ENCODE measurements at places on chromosomes 5 and 9.

DNA sequence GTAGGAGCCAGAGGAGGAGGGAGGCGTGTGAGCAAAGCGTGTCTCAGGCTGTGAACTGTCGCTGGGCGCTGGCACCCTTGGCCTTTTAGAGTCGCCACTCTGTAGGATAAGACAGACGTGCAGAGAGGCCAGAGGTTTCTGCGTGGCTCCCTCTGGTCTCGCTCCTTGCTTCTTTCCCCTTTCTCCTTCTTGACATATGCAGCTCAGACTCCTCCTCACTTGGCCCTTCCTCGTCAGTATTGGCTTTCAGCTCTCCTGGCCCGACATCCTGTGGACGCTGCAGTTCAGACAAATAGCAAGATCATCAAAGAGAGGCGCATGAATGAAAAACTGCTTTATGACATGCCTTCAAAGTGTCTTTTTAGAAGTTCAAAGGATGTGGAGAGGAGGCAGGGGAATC, 116.8 kb upstream of the SPRY4 start:
- no peak for DNase-seq

DNA sequence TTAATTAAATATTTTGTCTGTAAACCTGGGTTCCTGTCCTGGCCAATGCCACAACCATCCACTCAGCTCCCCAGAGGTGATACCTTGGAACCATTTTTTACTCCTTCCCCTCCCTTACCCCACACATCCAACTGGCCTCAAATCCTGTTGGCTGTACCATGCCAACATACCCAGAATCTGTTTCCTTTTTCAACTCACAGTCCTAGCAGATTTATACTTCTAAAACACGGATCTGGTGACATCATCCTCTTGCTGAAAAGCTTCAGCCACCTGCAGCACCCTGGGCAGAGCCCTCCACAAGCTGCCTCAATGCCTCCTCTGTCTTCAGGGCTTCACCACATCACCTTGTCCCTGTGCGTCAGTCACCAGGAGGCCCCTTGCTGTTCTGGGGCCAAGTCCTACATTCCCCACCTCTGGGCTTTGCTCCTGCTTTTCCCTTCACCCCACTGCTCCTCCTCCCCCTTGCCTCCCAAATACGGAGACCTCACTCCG, 14.9 kb downstream of the SEMA6A start:
- DNase-seq, result no peak

DNA sequence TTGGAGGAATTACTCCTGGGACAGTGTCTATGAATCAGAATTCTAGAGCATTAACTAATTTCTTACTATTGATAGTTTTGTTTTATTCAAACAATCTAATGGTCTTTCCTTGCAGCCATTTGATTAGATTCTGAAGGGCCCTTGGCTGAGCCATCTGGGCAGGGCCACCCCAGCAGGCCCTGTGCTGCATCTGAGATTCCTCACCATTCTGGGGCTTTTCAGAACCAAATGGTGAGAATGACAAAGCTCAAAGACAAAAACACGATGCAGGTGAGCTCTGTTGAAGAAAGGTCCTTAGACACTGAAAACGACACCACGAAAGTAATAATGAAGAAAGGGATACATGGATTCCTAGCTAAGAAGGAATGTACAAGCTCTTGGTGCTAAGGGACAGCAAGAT, 321.0 kb upstream of the IRX4 start:
- no peak for DNase-seq

DNA sequence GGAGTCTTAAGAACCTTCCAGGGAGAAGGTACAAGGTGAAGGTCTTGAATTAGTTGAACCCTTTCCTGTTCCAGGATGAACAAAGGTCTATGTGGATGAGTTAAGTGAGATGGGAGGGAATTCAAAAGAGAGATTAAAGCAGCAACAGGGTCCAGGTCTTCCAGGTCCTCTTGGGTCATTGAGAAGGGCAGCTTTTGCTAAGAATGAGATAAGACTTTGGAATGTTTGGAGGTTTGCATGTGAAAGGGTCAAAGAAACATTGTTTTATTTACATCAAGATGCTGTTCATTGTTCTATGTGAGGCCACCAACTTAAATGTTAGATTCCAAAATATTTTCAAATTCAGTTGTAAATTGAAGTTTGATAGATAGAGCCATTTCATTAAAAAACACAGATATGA, 463.9 kb downstream of the ANXA1 start:
- no peak for DNase-seq

- DNase-seq, result no peak
These were observed 7.8 kb downstream of the AGPAT2 start for GRCh38 chr9:136679431-136679941.

DNA sequence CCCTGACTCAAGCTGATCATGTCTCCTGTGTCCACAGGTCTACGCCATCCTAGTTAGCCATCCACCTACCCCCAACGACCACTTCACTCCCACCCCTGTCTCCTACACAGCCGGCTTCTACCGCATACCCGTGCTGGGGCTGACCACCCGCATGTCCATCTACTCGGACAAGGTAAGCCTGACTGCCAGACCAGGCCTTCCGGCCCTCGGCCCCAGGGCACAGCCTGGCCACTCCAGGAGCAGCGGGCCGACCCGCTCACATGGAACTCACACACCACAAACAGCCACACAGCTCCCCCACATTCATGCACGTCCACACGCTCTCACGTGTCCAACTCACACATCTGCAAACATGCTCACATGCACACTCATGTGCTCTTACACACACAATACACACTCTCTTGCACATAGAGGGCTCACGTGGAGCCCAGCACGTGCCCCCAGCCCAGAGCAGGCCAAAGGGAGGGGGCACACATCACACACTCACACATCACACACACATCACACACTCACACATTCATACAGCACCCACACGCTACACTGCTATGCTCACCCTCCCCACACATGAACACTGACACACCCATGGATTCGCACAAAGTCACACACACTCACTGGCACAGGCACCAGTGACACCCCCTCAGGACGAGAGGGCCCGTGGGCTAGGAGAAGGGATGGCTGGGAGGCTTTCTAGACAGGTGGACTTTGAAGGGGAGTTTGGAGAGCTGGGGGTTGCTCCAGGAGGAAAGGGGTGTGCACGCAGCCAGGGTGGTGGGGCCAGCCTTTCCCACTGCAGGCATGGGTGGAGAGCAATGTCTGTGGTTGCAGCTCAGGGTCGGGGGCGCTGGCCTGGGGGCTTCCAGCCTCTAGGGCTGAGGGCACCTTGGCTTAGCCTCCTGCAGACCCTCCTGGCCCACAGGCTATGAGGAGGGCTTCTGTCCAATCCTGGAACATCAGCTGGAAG, 3.3 kb downstream of the GRIN1 start:
- no peak for DNase-seq

DNA sequence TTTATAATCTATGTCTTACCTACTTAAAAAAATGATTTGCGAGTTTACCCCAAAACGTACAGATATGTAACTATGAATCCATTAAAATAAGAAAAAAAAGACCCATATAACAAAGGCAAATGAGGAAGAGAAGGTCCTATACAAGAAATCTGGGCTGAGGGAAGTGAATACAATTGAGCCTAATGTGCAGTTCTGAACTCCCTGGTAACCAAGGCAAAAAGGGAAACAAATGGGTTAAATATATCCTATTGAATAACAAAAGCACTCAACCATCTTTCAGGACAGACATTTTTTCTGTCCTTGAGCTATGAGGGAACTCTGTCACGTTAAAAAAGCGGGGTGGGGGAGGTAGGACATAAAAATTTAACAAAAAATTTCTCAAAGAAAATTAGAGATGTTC, 78.6 kb downstream of the PTPN3 start:
- DNase-seq, result no peak

DNA sequence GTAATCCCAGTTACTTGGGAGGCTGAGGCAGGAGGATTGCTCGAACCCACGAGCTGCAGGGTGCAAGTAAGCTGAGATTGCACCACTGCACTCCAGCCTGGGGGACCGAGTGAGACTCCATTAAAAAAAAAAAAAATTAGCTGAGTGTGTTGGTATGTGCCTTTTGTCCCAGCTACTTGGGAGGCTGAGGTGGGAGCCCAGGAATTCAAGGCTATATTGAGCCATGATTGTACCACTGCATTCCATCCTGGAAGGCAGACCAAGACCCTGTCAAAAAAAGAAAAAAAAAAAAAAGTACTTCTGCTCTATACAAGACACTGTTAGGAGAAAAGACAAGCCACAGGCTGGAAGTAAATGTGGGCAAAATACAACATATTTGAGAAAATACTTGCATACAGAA, 68.5 kb upstream of the FBXW11 start:
- DNase-seq, result no peak

GRCh38 chr9:92974761-92975755, 27.7 kb downstream of the FGD3 start:
- DNase-seq, result no peak

- no peak for DNase-seq
These were observed 102.5 kb downstream of the CAMSAP1 start for GRCh38 chr9:135804581-135805421.

- no peak for DNase-seq
These were observed 18.3 kb upstream of the TERT start for GRCh38 chr5:1312993-1313833.

- no peak for DNase-seq
These were observed 143.2 kb upstream of the VLDLR start for GRCh38 chr9:2478421-2478820.

GRCh38 chr5:128905568-128906110, 59.6 kb upstream of the SLC27A6 start:
- peak; percentile 4 for DNase-seq

DNA sequence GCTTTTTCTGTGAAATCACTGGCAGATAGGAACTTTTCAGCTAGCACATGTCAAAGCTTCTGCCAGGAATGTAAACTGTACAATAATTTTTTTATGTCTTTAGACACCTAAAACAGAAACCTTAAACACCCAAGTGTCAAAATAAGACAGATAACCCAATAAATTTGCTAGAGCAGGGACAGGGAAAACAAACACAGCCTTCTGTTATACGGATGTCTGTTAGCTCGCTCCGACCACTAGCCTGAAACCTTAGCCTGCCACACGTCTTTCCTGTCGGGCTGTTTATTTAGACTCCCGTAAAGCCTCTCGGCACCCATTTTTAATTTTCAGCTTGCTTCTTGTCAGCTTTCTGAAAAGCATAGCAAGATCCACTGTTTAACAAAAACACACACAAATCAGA, 355.4 kb upstream of the SLC24A2 start:
- DNase-seq, result no peak

DNA sequence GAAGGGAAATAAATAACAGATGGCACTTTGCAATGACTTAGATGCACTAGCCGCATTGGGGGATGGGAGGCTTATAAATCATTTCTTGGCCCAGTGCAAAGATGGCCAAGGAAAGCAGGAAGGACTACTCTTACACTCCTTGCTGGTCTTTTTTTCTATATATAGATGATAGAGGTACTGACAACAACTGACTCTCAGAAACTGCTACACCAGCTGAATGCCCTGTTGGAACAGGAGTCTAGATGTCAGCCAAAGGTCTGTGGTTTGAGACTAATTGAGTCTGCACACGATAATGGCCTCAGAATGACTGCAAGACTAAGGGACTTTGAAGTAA, 1.7 kb downstream of the CCNG1 start:
- DNase-seq, result no peak

GRCh38 chr9:8486095-8486494, 686.5 kb upstream of the DMAC1 start:
- no peak for DNase-seq

DNA sequence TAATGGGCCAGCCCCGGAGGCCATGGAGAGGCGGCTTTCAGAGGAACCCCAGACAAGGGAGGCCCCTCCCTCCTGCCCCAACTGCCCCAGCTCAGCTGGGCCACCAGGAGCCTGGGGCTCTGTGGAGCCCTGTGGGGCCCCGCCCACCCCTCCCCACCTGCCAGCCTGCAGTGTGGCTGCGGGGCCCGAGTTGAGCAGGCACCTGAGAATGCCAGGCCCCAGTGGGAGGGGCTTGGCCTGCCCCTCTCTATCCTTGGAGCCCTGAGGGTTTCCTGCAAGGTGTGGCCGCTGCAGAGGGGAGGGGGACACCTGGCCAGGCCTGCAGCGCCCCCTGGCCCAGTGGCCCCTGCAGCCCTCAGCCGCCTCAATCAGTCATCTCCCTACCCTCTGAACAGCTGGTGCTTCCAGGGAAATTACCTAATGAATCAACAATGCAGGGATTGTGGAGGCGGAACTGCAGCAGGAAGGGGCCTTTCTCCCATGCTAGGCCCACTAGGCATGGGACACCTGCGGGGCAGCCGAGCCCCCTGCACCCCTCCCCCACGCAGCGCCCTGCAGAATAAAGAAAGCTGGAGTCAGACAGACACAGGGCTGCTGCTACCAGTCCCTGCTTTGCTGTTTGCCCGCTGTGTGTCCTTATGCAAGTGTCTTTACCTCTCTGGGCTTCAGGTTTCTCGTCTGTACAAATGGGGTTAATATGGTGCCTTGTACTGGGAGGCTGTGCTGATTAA, 48.0 kb downstream of the LMX1B start:
- DNase-seq, result no peak

DNA sequence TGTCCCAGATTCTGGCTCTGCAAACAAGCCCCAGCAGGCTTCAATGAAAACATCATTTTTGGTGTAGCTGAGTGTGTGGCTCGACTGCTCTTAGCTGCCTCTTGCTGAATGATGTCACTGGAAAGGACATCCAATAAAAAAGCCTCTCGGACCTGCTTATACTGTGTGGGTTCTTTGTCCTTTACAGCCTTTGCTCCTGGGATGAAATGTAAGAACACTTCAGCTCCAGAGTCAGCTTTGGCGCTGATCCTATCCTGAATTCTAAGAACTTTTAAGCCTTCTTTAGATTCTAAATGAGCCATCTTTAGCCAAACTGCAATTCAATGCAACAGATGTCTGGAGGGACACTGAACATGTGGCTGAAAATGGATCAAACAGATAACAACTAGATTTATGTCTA, 404.6 kb upstream of the C9orf72 start:
- no peak for DNase-seq

DNA sequence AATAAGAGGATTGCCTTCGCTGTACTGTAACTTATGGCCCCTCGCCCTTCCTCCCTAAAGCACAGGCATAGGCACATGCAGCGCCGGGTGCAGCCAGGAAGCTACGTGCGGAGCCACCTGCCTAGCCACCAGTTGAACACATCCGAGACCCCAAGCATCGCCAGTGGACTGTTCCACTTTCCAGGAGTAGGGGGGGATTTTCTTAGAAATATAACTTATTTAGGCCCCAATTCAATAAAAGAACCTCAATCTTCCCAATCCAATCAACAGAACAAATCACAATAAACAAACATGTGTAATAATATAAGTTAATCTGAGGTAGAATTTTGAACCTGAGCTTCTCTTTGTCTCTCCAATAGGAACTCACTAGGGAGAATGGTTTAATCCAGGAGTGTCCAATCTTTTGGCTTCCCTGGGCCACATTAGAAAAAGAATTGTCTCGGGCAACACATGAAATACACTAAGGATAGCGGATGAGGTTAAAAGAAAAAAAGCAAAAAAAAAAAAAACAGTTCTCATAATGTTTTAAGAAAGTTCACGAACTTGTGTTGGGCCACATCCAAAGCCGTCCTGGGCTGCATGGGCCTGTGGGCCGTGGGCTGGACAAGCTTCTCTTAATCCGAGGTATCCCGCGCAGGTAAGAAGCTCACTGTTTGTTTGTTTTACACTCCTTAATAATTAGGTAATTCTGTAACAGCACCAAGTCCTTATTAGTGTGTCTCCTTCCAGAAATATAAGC, 22.0 kb upstream of the NIPBL start:
- DNase-seq, result no peak
